ENCODE measurements at places on chromosomes 16 and 17.

DNA sequence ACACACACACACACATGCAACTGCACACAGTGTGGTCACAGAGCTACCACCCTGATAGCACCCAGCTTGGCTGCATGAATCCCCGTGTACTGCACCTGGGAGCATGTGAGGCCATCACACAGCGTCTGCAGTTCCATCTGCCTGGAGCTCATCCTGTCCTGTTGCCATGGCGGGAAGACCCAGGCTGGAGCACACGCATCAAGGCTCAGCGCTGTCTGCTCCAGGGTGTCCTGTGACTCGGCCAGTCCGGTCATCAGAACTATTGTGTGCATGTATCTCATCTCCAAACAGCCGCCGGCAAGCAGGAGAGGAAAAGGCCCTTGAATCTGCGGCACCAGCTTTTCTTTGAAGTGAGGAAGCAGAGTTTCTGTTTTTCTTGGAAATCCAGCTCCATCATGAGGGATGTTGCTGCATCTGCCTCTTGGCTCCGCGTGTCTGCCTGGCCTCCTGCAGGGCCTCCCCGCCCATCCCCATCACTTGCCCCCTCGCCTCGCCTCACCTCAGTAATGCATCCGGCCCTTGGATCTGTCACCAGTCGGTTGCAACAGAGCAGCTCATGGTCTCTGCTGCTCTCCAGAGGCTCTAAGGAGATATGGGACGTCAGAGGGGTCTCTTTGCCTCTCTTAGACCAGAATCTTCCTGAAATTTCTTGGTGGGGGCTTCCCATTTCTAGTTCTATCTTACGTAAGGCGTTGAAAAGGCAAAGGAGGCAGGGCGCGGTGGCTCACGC is 23.7 kb downstream of the CACNG4 start:
- DNase-seq, result no peak

GRCh38 chr16:85998171-85998867 is 99.4 kb downstream of the IRF8 start:
- DNase-seq, result no peak

- no peak for DNase-seq
Measured at GRCh38 chr16:14232106-14232864, 161.2 kb downstream of the MRTFB start.

- no peak for DNase-seq
Measured at GRCh38 chr17:2357931-2358434, 20.7 kb downstream of the SGSM2 start.

GRCh38 chr17:7767405-7768021 is 50.0 kb downstream of the DNAH2 start:
- no peak for DNase-seq

- no peak for DNase-seq
Measured at GRCh38 chr16:22035153-22035552, 27.2 kb downstream of the MOSMO start.

DNA sequence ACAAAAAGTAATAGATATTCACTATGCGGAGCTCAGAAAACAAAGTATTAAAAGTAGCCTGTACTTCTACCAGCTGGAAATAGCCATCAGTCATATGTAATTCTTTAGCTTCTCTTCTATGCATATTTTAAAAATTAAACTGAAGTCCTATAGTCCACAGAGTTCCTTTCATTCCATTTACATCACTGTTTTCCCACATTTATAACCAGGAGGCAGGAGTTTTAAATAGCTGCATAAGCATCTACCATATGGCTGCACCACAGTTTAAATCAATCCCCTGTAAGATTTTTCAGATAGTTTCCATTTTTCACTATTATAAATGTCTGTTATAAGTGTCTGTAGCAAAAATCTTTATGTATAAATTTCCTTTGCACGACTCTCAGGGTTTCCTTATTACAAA is 45.1 kb downstream of the ZFHX3 start:
- DNase-seq, result peak; percentile 11

- DNase-seq, result no peak
Measured at GRCh38 chr16:4386451-4386805, 14.8 kb downstream of the VASN start.

GRCh38 chr16:71216714-71217113 is 13.8 kb downstream of the HYDIN start:
- DNase-seq, result no peak

DNA sequence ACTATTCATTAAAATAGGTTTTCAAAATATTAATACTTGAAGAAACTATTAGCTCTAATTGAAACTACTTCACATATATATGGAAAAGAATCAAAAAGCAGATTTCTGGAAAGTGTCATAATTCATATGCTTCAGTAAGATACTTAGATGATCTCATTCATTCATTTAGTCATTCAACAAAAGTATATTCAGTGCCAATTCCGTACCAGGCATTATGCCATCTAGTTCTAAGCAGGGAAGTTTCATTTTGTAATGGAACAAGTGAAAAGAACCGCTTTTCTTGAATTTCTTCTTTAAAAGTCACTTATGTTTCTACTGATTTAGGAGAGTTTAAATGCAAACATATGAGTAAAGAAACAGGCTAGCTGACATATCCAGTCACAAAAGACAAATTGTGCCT is 118.3 kb upstream of the FAM20A start:
- DNase-seq, result no peak

DNA sequence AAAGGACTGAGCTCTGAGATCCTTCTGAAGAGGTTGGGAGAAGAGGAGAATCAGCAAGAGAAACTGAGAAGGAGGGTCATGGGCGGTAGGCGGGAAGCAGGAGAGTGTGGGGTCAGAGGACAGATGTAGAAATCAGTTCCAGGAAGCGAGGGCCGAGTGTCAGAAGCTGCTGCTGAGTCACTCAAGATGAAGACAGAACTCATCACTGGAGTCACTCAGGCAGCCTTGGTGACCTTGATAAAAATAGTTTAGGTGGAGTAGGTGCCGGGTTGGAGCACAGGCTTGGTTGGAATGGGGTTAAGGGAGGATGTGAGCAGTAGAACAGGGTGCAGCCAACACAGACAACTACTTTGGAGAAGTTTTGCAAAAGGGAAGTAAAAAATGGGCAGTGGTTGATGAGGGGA is 6.1 kb upstream of the ITGAM start:
- no peak for DNase-seq

- no peak for DNase-seq
Measured at GRCh38 chr17:75689441-75689873, 22.3 kb downstream of the SAP30BP start.

GRCh38 chr17:81890447-81891302 is 711 bp downstream of the ALYREF start:
- no peak for DNase-seq

DNA sequence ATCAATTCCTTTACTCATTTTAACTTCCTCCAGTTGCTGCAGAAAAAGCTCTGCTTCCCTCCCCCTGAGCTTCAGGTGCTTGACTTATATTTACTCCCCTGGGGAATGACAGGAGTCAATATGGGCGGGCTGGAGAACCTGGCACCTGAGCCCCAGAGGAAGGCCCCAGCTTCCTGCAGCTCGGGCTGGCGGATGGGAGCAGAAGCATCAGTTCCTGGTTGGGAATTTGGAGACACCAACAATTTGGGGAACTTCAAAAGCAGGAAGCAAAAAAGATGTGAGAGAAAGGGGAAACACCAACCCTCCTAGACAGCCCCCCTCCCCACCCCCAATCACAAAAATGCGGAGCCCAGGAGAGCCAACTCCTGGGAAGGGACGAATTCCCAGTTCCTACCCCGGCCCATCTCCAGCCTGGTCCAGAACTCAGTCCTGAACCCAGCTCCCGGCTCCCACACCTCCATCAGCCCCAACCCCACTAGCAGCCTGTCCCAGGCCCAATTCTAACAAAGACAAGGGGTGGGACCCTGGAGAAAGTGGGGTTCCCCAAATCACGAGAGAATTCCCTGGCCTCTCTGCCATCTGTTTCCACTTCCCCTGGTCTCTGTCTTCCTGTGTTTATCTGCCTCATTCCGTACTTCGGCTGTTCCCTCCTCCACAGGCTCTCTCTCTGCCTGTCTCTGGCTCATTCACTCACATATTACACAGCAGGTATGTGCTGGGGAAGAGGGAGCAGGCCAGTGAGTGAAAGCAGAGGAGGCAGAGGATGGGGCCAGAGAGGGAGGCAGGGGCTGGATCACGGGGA is 16.2 kb upstream of the ASGR2 start:
- no peak for DNase-seq

DNA sequence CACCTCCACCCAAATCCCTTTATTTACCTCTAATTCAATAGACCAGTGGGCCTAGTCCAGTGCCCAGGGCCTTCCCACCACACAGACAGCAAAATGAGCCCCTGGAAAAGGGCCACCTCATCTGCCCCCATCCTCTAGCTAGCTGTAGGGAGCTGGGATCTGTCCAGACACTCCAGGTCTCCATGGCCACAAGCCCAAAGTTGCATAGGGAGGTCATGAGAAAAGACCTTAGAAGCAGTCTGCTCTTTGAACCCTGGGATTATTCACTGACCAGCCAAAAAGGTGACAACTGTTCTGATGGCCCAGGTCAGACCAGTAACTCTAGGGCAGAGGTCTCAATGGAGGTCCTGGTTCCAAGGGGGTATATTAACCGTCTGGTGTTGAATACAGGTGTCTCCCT is 2.0 kb downstream of the CUEDC1 start:
- DNase-seq, result no peak

GRCh38 chr16:77137045-77137444 is 53.9 kb upstream of the MON1B start:
- no peak for DNase-seq

- no peak for DNase-seq
Measured at GRCh38 chr17:49545806-49546545, 29.7 kb upstream of the NXPH3 start.

DNA sequence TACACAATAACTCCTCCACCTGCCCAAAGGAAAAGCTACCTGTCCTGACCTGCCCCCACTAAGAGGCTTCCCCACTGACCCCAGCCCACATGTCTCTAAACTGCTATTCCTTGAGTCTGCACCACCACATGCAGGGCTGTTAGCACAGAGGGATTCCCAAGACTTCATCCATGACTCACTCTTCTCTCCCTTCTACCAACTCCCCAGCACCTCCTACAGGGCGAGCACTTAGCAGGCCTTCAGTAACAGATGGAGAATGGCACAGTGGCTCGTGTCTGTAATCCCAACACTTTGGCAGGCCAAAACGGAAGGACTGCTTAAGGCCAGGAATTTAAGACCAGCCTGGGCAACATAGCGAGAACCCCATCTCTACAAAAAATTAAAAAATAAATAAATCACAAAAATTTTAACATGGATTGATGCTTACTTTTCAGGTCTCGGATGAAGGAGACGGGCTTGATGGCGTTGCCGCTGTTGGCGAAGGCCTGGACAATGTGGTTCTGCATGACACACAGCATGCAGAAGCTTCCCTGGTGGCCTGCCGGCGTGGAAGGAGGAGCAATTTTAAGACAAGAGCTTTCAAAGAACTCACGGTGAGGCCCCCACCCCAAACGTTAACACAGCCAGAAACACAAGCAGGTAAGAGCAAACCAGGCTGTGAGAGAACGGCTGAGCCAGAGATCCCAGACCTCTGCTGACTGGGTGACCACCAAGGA is 12.0 kb downstream of the USP36 start:
- peak; percentile 67 for DNase-seq

DNA sequence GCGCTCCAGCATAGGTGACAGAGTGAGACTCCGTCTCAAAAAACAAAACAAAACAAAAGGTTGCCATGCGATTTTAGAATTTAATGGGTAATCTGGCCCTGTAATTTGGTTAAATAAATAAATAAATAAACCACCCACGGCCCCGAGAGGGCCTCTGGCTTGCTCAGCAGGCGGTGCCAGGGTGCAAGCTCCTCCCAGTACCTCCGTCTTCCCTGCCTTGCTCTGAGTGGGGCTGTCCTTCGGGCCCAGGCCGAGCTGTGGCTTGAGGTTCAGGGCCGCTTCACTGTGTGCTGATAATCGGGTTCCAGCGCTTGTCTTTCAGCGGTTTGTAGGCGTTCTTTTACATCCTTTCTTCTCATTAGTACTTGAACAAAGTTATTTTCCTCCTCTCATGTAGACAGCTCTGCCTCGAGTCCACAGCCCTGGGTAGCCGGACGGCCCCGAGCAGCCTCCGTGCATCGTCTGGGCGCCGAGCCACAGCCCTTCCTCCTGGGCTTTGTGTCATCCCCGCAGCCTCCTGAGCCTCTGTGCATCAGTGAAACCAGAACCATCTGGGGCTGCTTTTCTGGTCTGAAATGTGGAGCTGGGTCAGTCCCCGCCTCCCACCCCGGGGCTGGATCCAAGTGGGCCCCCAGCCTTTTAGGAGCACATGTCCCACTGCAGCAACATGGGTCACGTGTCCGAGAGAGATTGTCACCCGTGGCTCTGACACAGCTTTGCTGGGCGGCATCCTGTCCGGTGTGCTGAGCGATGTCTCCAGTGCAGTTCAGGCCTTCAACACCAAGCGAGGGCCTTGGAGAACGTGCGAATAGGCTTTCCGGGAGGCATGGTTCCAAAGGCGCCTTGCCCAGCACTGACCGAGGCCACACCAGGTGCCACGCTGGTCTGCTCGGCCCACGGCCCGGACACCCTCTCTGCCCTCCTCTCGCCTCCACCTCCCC is 157.4 kb upstream of the CHMP6 start:
- no peak for DNase-seq

GRCh38 chr17:2292100-2292499 is 11.5 kb downstream of the SMG6 start:
- DNase-seq, result no peak

GRCh38 chr16:63241497-63242028 is 1205.3 kb upstream of the CDH8 start:
- no peak for DNase-seq

GRCh38 chr16:2008009-2008526 is 1.6 kb downstream of the ZNF598 start:
- no peak for DNase-seq

DNA sequence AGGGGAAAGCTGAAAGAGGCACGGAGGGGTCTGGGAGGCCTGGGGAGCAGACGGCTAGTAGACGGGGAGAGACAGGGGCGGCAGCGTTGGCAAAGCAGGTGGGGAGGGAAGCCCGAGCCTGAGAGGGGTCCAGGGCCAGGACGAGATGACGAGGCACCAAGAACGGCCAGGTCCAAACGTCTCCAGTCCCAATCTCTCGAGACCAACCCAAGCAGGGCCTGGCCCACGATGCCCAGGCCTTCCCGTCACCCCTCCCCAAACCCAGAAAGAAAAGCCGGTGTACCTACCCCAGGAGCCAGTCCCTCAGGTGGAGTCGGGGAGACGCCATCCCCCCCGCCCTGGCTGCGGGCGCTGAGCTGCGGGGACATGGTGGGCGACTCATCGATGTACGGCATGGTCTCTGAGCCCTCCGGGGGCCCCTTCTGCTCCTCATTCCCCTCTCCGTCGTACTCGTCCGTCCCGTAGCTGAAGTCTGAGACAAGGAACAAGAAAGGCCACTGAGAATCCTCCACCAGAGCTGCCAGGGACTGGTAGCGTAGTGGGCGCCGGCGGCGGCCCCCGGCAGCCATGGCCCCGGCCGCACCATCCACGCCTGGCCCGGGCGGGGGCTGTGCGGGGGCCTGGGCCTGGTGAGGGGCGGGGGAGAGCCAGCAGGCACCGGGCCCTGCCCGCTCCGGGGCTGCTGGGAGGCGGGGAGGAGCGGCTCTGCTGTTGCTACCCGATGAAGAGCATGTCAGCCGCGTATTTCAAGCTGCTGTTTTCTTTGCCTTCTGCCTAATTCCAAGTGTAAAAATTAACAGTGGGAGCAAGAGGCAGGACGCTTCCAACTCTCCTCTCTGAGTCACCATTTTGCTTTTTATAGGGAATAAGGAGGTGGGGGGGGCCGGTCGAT is 54.6 kb downstream of the ABR start:
- no peak for DNase-seq
